T-helper 1 cell (primary cell): ENCODE measurements at places on chromosomes 6 and 20.

DNA sequence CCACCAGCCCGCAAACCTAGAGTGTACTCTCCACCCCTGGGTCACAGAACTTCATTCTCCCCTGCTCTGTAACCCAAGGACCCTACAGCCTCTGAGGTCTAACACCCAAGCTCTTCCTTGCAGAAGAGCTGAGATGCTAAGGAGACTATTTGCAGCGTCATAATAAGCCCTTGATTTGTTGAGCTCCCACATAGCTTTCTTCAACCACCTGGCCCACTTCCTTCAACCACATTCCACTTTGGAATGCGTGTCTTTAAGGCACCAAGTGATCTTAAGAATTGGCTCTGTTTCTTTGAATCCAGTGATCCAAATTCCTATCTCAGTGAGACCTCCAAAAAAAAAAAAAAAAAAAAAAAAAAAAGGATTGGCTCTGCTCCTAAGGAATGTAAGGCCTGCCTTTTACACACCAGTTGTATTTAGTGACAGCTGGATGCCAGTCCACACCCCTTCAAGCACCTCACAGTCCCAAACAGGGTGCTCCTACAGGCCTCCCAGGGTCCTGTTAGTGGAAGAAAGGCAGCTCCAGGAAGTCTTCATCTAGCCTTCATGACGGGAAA, 106.2 kb downstream of the UBE3D start:
- no peak for DNase-seq

- no peak for DNase-seq
Observed at GRCh38 chr20:46246559-46246958, 61.7 kb downstream of the CDH22 start.

- DNase-seq: no peak
Observed at GRCh38 chr6:142756215-142756630, 188.8 kb downstream of the HIVEP2 start.

GRCh38 chr20:39464238-39464637, 502.1 kb downstream of the DHX35 start:
- no peak for DNase-seq

- DNase-seq: no peak
Observed at GRCh38 chr20:25622450-25623224, 1.2 kb downstream of the NANP start.

- no peak for DNase-seq
Observed at GRCh38 chr20:53004267-53004813, 32.2 kb downstream of the TSHZ2 start.

DNA sequence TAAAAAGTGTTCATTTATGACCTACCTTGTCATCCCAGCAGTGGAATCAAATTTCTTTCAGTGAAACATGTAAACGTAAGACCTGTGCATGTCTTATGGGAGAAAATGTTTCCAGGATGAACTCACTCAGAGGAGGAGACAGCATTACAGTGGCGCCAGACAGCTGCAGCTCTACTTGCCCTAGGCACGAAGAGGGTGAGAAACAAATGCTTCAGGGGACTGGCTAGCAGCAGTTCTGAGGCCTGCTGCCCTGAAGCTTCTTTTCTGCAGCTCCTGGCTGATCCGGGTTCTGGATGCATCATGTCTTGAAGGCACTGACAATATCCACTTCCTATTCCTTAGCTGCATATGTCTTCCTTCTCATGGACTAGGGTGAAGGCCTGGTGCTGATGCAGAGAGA, 120.2 kb downstream of the QRSL1 start:
- DNase-seq: no peak

DNA sequence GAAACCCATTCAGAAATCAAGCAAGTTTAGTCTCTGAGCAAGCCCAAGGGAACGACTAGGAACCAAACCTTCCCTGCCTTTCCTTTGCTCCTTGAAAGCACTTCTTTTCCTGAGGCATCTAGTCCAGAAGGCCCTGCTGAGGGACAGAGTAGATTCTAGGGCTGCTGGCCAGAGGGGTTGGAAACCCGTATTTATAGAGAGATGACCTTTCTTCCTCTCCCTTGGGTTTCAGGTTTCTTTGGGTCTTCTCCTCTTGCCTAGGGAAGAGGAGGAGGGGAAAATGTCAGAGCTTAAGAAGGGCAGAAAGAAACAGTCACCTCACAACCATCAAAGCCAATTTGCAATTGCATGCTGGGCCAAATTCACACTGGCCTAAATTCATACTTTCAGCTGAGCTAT, 5.8 kb downstream of the APOBEC2 start:
- DNase-seq: no peak

- DNase-seq: no peak
Observed at GRCh38 chr6:17900011-17900410, 87.4 kb downstream of the KIF13A start.

DNA sequence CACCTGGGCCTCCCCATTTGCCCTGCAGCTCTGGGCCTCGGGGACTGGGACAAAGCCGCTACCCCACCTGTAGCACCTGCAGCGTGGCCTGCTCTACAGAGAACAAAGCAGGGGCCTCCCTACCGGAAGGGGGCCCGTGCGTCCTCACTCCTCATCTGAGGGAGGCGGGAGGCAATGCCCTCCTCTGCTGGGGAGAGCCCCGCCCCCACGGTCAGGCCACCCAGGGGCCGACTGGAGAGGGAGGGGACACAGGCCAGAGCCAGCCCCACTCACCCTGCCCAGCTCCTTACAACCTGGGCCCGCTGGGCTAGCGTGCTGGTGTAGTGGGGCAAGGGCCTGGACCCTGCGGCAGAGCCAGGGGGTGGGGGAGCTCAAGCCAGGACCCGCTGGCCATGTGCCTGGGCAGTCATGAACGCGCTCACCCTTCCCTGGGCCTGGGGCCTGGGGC, 8.0 kb downstream of the LAMA5 start:
- DNase-seq: no peak

DNA sequence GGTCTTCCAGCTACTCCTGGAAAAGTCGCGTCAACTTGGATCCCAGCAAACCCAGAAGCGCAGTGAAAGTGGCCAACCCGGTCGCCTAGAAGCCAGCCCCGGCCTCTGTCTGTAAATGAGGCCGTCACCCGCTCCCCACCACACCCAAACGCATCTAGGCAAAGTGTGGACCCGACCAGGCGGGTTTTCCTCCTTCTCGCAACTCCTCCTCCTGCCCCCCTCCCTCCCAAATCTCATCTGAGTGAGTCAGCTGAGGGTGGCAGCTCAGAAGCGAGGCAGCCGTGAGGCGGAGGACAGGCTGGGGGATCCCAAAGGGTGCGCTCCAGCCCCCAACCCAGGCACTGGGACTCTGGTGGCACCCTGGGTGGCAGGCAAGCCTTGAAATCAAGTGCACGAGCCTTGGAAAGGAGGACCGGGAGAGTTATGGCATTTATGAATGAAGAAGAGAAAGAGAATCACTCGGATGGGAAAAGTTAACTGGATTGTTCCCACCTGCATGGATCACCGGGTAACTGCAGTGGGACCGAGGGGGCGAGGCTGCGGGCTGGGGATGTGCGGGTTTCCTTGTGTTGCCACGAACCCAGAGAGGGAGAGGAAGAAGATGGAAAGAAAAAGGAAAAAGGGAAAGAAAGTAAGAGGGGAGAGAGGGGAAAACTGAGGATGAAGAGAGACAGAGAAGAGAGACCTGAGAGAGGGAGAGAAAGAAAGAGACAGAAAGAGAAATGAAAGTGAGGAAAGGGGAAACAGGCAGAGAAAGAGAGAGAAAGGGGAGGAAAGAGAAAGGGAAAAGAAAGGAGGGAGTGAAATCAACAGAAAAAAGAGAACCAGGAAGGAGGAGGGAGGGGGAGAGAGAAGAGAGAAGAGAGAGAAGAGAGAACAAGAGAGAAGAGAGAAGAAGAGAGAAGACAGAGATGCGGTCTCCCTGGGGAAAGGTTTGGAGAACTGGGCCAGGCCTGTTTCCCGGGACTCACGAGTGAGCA, at the start of gene APCDD1L:
Gene APCDD1L, minus strand, starts transcription at position 167 of the 980 bp plus-strand sequence. CDS start 692 bp downstream, outside the sequence.
- DNase-seq: no peak

DNA sequence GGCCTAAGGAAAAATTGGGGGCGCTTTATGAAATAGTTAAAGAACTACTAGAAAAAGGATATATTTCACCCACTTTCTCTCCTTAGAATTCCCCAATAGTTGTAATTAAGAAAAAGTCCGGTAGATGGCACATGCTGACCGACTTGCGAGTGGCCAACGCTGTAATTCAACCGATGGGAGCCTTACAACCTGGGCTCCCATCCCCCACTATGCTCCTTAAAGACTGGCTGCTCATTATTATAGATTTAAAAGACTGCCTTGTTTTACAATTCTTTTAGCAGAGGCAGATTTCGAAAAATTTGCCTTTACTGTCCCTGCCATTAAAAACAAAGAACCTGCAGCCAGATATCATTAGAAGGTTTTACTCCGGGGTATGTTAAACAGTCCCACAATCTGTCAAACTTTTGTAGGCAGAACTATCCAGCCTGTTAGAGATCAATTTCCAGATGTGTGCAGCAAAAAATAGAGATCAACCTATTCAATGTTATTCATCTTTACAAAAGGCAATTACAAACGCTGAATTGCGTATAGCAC, 58.5 kb upstream of the PRSS16 start:
- peak; percentile 48 for DNase-seq

- DNase-seq: no peak
Observed at GRCh38 chr6:50663806-50664205, 49.5 kb upstream of the TFAP2D start.

DNA sequence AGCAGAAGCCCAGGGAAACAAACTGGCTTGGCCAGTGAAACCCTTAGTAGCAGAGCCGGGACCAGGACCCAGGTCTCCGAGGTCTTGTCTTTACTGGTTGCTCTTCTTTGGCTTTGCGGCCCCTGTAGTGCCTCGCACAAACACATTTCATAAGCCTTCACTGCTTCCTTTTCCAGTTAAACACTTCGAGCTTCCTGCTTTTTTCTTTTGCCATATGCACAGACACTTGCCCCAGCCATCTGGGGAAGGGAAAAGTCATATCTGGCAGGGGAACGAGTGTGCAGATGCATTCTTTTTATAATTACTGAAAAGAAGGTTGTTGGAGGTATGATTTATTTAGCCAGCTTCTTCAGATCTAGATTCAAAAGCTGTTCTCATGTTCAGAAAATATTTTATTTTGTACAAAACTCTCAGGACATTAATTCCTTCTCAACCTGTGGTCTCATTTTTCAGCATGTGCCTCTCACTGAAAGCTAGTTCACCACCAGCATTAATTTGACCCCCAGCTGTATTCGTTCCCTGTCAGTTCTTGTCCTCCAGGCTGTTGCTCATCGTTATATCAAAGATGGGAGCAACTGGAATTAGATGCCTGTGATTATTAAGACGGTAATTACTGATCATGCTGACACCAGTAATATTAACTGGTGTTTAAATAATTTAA, 19.2 kb downstream of the KLHL32 start:
- no peak for DNase-seq

GRCh38 chr20:44126445-44126844, 60.5 kb downstream of the JPH2 start:
- DNase-seq: no peak

DNA sequence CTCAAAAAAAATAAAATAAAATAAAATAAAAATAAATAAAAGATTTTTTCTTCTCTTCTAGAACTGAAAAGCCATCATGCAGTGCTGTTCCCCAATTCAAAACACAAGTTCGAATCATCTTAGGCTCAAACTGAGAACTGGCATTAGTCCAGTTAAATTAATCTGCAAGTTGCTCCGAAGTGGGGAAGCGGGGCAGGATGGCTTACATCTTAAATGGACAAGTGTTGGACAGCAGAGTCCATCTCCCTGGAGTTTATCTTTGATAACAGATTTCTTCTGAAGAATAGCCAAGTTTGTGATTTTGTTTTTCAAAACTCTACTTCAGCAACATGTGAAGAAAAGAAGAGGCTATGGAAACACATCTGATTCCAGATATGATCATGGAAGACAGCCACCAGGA, 111.3 kb upstream of the ASF1A start:
- no peak for DNase-seq

DNA sequence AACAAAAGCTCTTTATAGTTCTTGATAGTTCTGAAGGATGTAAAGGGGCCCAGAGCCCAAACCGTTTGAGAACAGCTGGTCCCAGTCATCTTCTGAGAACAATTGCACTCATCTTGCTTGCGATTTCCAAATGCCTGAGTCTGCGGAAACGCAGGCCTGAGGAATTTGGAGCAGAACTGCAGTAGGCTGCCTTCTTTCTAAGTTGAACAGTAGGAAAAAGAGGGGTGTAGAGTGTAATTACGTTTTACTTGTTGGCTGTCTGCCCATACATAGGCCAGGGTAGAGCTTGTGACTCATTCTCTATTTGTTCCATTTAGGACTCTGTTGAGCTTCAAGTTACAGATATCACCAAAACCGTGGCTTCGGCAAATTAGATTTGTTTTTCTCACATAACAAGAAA, 42.0 kb upstream of the KIF16B start:
- no peak for DNase-seq

DNA sequence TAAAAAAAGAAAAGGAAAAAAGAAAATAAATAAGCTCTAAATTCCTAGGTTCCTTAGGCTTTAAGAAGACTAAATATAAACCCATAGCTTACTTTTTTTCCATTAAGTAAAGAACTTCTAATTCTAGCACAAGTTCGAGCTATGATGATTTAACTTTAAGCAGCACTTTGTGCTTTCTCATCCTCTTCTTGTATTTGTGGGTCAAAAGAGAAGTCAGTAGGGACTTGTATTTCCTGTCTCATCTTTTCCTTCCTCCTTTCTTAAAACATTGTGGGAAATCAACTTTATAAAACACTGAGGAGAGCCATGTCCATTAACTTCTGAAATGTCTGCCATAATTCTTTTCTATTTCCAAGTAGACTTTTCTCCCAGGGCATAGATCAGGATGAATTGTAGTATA, 637.7 kb upstream of the CITED2 start:
- DNase-seq: no peak

- no peak for DNase-seq
Observed at GRCh38 chr6:32439602-32440214, at the start of gene HLA-DRA. Gene HLA-DRA (plus strand): TSS chr6:32439887. CDS start chr6:32439951, 64 bp downstream.

DNA sequence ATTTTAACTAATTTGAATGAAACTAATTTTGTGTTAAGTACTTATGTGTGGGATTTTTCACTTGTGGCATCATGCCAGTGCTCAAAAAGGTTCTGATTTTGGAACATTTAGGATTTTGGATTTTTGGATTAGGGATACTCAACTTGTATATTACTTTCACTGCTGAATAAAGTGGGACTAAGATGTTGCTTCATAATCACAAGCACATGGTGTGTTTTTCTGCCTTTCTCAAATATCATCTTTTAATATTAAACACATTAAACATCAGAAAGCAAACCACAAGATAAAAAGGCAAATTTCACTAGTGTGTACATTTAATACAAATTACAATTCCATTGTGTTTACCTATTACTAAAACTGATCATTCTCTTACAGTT, 89.8 kb downstream of the ARHGAP18 start:
- DNase-seq: no peak

DNA sequence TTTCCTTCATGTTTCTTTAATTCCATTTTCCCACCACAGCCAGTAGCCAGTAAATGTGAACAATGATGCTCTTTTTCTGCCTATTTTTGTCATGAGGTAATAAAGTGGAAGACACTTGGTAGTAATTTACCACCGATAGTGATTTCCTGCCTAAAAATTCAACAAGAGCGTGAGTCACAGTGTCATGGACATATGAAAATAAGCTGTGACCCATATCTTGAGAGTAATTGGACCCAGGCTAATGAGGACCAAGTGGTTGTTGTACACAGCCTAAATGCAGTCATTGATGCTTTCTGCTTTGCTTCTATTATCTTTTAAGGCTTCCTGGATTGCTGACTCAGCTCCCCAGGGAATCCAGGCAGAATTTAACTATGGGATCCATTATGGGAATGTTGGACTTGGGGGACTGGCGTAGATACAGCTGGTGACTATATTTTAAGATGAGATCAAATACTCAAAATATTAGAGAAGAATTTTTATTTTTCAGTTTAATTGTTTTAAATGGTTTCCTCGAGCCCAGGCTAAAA, 265.9 kb upstream of the FERMT1 start:
- DNase-seq: no peak
